ENCODE measurements at places on chromosomes 6 and 20.

- no peak for DNase-seq
Observed at GRCh38 chr20:20102716-20103258, 50.5 kb downstream of the CFAP61 start.

GRCh38 chr6:57173886-57174510 is 1.9 kb downstream of the BAG2 start:
- DNase-seq = no peak

DNA sequence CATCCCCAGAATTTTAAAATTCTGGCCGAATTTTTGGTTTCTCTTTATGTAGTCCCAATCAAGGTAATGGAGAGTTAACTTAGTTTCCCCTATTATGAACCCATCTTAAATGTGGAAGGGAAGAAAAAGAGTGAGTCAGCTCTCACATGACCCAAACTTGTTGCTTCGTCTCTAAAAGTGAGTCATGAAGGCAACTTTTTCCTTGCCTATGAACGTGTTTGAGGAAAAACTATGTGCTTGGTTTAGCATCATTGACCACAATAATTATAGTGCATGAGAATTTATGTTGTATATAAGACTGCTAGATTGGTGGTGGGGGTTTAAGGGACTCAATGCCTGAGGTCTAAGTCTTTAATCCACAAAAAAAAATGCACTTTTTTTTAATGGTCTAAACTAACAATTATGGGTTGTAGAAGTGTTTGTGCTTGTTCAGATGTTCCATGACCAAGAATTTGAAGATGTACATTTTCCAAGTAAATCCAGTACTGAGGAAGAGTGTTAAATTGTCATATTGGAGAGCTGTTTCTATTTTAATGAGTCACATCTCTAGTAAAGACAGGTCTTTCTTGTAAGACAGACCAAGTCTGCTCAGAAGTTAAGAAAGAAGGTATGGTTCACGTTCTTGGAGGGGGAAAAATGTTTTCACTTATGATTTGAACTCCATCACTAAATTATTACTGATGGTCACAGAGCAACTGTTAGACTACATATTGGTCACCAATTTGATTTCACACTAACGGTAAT is 409.9 kb upstream of the MARCKS start:
- DNase-seq = no peak

DNA sequence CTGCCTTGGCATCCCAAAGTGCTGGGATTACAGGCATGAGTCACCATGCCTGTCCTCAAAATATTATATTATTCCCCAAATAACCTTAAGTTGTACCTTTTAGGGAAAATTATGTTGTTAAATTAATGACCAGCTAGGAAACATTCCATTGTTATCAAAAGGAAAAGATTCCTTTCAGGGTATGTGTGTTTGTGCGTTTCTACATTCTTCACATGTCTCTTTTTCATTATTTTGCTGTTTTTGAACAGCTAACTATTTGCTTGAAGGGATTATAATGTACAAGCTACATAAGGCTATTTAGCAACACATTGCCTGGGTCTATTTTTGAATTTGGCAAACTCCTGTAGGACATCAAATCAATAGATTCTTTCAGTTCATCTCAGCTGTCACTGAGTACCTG is 57.1 kb downstream of the GJA1 start:
- DNase-seq = no peak

- DNase-seq = no peak
Observed at GRCh38 chr6:139990856-139991465, 616.5 kb upstream of the CITED2 start.

DNA sequence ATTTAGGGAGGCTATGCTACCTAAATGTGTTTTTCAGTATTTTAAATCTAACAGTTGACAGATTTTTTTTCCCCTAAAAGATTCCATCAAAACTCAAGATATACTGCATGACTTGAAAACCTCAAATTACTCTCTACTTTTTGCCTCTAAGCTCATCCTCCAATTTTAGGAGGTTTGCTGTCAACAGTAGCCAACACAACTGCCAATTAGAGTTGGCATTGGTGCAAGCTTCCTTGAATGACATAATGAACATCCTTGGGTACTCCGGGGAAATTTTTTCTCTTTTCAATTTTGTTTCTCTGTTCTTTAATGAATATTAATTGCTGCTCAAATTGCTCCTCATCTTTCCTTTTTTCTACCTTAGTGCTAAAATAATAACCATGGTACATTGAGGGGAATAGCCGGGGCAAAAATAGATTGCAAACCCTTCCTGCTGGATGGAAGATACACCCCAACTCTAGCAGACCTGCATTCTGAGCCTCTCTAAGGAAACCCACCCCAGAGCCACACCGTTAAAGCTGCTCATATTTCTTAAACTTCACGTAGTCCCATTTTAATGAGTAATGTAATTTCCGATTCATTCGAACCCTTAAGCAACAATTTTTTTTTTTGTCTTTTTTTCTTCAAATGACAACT is 34.3 kb downstream of the SLC22A23 start:
- DNase-seq = no peak

- no peak for DNase-seq
Observed at GRCh38 chr20:1282966-1283365, 16.9 kb downstream of the SNPH start.

- no peak for DNase-seq
Observed at GRCh38 chr6:155340464-155341129, 26.3 kb upstream of the TFB1M start.

DNA sequence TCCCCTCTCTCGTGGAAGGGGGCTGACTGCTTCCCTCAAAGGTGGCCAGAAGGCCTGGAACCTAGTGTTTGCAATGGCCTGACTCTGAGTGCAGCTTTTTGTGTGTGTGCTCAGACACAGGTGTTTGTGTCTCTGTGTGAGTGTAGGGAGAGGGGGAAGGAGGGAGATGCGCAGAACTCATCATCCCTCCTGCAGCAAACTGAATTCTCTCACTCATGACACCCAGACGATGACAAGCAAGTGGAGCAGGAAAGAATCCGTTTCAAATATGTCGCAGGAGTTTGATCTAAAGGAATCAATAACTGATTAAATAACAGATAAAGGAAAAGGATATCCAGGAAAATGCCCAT is 101.4 kb downstream of the TNFAIP3 start:
- DNase-seq = no peak

GRCh38 chr6:111427341-111428116 is 55.5 kb downstream of the REV3L start:
- peak; percentile 23 for DNase-seq
